Frontal cortex (tissue), 4 donors: ENCODE measurements at places on chromosomes 12 and 14. TPM values are rescaled to one million over a fixed set of nuclear protein-coding genes. Genes with fewer than 3 reads are reported as not detected.

The IFNG-AS1 gene
- total RNA-seq: not detected

The LDHB gene
- 495 TPM for total RNA-seq

The CFL2 gene
- 43.2 TPM for total RNA-seq

The GZMB gene
- not detected for total RNA-seq

The RERGL gene
- 2.0 TPM for total RNA-seq

The KRT2 gene
- not detected for total RNA-seq

The PAPLN gene
- total RNA-seq: 1.2 TPM

The CLEC4A gene
- total RNA-seq: 1.2 TPM

The MYF5 gene
- total RNA-seq: not detected

The SDR9C7 gene
- 0.41 TPM for total RNA-seq

The TUNAR gene
- total RNA-seq: 7.3 TPM

The KCNMB4 gene
- total RNA-seq: 54.2 TPM
